Upper lobe of left lung (tissue), 6 donors: ENCODE measurements at places on chromosomes 2 and 18. TPM values are rescaled to one million over a fixed set of nuclear protein-coding genes. Genes with fewer than 3 reads are reported as not detected.

DNA sequence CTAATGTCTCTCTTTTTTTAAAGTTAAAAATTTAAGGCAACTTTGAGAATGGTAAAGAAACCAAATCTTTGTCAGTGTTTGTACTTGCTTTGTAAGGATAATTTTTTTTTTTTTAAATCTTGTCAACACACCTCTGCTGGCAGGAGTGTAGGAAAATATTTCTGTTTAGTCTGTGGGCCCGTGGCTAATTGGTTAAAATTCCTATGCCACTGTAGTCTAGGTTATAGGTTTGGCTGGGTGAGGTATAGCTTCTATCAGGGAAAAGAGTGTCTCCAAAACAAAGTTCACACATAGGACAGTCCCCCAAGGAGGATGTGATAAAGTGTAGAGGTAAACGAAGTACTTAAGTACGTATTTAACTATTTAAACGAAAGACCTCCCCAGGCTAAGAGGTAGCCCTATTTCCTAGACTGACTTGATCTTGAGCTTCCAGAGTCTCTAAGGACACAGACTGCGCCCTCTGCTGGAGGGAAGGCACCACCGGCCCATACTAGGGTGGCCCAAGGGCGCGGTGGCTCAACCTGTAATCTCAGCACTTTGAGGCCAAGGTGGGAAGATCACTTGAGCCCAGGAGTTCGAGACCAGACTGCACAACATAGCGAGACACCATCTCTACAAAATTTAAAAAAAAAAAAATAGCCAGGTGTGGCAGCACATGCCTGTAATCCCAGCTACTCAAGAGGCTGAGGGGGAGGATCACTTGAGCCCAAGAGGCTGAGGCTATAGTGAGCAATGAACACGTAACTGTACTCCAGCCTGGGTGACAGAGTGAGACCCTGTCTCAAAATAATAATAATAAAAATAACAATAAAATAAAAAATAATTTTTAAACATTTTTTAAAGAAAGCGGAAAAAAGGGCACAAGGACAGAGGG lies 8.9 kb downstream of the TEX44 start:
- no peak for DNase-seq

DNA sequence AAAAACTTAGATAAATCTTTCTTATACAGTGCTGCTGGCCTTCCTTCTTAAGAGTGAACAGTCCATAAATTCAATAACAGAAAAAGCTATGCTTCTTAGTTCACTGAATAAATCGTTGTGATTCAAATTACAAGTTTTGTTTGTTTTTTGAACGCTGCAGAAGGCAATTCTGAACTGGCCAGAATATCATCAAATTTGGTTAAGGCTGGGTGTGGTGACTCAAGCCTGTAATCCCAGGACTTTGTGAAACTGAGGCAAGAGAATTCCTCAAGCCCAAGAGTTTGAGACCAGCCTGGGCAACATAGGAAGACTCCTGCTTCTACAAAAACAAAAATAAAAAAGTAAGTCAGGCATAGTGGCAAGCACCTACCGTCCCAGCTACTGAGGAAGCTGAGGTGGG lies 111.2 kb upstream of the SLC39A10 start:
- DNase-seq = no peak

DNA sequence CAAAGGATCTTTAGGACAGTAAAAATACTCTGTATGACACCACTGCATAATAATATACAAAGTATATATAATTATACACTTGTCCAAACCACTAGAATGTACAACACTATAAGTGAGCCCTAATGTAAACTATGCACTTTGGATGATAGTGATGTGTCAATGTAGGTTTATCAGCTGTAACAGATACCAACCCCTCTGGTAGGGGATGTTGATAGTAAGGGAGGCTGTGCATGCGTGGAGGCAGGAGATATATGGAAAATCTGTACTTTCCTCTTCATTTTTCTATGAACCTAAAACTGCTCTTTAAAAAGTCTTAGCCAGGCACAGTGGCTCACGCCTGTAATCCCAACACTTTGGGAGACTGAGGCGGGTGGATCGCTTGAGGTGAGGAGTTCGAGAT lies 37.5 kb upstream of the SP3 start:
- no peak for DNase-seq

- no peak for DNase-seq
Observed at GRCh38 chr2:65177751-65178442, 48.0 kb upstream of the RAB1A start.

- no peak for DNase-seq
Observed at GRCh38 chr2:229350883-229351282, 79.8 kb upstream of the PID1 start.

The PARD6G gene
- total RNA-seq = 2.1 TPM

The DRC1 gene
- total RNA-seq = 27.4 TPM

The AMER3 gene
- total RNA-seq = not detected
